Panc1 (cell line): ENCODE measurements at places on chromosomes 13 and 19.

- DNase-seq, result no peak
These were observed 293.2 kb downstream of the EFNB2 start for GRCh38 chr13:106241974-106242953.

DNA sequence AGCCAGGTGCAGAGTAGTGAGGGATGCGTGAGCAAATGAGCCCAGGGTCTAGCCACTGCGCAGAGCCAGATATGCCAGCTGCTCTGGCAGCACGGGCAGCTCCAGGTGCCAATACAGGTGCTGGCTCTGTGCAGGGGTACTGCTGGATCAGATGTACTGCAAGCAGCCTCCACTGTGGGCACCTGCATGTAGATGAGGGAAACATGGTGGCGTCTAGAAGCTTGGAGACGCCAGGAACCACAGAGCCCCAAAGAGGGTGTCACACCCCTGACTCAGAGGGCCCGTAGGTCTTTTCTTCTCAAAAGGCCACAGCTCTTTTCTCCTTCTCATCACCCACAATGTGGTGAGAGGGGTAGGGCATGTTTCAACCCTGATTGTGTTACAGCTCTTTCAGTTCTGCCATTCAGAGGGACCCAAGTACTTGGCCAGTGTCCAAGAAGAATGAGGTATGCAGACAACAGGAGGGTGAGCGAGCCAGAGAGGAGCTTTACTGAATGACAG, 244.4 kb upstream of the SLITRK1 start:
- no peak for DNase-seq

DNA sequence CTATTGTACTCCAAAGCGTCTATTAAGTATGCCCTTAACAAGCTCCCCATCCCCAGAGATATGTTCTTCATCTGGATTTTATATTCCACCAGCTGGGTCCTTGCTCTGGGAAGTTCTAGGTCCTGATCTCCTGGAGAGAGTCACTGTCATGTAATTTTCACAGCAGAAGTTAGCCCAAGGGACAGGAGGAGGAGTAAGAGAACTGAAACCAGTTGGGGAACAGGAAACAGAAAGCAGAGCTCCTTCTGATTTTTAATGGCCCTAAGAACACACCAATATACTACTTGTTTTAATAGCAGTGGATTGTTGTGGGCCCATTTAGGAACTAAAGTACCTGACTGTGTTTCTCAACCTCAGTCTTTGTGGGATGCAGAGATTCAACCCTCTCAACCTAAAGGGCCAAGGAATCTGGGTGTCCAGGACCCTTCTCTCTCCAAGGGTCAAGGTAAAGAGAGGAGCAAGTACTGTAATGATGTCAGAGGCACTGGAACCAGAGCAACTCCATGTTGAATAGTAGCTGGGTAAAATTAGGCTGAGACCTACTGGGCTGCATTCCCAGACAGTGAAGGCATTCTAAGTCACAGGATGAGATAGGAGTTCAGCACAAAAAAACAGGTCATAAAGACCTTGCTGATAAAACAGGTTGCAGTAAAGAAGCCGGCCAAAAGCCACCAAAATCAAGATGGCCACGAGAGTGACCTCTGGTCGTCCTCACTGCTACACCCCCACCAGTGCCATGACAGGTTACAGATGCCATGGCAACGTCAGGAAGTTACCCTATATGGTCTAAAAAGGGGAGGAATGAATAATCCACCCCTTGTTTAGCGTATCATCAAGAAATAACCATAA, 8.1 kb upstream of the FPR3 start:
- no peak for DNase-seq

DNA sequence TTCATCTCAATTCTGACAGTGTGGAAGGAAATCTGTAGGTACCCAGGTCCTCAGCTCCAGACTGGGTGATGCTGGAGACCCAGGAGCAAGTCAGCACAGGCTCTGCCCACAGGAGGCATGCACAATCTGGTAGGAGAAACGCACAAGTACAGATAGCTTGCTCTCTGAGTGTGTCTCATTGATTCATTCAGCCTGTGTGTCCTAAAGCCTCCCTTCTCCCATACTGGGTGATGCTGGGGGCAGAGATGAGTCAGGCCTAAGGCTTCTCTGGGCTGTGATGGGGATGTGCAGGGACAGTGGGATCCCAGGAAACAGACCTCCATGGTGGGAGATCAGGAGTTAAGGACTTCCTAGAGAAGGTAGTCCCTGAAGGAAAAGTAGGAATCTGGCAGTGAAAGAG, 6.8 kb downstream of the ZNF526 start:
- DNase-seq, result no peak

DNA sequence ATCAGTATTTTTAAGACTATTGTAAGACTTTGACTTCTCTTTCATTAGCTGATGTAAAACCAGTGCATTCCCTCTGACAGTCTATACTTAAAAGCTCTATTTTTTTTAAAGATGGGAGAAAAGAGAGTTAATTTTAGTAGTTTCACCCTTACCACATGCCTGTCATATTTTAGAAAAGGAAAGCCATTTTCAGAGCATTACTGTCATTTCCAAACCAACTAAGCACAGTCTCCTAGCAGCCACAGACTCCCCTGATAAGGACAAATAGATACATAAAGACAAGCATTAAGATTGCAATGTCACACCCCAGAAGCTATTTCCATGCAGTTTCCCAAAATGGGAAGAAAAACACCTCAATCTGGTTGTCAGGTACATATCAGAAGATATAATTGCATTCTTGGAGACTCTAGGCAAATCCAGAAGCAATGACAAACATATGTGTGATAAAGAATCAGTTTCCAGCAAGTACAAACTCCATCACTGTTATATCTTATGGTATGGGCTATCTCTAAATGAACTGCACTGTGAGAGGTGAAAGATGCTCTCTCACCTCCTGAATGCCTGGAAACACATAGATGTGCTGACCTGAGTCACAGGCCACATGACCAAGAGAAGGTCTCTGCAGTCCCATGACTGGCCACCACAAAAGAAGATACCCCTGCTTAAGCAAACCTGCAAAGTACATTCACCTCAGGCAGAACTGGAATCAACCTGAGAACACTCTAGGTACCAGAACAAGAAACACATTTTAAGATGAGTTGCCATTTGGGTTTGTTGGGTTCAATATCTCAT, 303.3 kb downstream of the POU4F1 start:
- DNase-seq, result no peak

DNA sequence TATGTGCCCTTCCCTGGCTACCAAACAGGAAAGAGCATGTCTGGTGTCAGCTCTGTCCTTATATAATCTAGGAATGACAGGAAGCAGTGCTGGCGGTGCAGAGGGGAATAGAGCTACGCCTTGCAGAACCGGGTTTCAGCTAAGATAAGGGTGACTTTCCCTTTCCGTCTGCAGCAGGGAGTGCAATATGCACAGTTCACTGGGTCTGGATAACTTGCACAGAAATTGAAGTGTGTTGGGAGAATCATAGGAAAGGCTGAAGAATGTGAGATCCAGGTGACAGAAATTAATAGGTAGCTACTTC, 90.0 kb upstream of the TSHZ3 start:
- no peak for DNase-seq

DNA sequence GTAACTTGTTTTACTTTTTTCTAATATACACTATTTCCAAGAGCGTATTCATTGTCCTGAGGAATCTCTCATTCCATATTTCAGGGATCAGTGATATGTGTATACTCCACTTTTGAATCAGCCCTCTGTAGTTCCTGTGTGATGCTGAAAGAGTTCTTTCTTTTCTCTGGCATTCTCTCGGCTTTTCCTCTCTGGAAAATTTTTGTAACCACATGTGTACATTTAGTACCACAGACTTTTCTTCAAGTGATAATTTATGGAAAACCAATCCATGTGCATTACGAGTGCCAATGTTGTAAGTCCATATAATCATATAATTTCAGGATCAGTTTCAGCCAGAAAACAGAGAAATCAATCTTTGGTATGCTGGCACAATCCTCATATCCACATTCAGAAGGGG, 102.2 kb upstream of the MBNL2 start:
- no peak for DNase-seq

DNA sequence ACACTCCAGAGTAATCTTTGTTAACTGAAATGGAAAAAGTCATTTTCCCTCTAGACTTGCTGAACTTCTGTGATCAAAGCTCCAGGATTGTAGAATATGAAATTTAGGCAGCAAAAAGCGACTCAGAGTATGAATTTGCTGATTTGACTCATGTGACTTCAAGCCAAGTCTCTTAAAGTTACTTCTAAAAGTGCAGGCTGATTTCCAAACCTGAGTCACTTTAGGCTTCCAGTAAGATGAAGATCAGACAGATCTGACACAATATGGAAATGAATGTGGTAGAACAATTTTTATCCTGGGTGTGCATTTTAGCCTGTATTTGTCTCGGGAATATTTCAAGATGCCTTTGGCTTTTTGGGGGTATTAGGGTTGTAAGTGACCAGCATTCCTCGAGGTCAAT, 151.0 kb upstream of the TMTC4 start:
- no peak for DNase-seq

DNA sequence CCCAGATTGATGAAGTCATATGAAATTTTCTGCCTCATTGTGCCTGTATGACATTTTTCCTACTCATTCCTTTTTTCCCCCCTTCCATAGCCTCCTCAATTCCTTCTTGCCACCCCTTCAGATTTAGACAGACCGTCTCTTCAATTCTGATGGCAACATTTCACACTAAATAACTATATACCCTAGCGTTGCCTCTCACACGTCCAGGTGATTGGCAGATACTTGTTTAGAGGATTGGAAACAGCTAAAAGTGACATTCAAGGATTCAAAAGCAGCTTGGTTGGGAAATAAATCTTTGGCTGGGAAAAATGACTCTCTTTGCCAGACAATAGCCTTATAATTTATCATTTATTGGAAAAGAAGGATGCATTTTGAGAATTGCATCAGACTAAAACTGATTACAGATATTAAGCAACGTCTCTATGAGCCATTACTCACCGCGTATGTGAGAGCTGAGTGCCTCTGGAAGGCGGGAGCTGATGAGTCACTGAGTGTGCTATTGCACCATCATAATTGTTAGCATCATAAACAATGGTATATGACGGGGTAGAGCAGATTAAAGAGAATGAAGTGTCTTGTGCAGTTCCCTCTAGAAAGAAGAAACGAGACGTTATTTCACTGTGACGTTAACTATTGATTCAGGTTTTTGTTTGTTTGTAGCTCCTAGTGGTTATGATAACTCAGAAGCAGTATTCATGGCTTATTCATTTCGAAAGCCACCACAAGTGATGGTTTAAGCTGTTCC, 61.1 kb upstream of the FAM216B start:
- DNase-seq, result peak; percentile 22

GRCh38 chr19:18385675-18386542, at the start of gene GDF15:
GDF15 (plus strand) TSS chr19:18386158; CDS start chr19:18386190, 32 bp downstream.
- no peak for DNase-seq

GRCh38 chr13:30577401-30577852, 40.3 kb upstream of the USPL1 start:
- no peak for DNase-seq

DNA sequence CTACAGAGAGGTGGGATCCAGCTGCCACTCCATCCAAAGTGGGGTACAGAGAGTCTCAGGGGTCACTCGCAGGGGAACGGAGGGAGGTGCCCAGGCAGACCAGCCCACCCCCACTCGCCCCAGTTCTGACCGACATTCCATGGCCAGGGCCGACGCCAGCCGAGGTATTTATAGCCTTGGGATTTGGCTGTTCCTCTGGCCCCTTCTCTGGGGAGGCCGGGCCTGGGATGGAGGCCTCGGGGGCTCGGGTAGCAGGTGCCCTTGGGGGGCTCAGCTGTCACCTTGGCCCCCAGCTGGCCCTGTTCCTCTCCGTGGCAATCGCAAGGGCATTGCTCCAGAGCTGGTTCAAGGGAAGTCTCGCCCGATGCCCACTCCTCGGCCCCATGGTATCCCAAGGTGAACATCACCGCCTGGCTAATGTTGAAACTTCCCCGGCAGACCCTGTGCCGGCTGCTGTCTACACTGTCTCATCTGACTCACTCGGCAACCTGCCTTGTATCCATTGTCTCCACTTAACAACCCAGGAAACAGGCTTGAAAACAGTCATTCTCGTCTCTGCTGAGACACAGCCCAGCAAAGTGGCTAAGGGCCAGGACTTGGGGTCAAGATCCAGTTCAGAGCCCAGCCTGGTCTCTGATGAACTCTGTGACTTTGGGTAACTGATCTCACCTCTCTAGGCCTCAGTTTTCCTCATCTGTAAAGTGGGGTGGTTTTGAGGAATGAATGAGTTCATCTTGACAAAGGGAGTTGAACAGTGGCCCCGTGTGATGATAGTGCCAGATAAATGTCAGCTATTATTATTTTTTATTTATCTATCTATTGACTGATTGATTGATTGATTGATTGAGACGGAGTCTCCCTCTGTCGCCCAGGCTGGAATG, 9.7 kb downstream of the PRKACA start:
- DNase-seq, result no peak

DNA sequence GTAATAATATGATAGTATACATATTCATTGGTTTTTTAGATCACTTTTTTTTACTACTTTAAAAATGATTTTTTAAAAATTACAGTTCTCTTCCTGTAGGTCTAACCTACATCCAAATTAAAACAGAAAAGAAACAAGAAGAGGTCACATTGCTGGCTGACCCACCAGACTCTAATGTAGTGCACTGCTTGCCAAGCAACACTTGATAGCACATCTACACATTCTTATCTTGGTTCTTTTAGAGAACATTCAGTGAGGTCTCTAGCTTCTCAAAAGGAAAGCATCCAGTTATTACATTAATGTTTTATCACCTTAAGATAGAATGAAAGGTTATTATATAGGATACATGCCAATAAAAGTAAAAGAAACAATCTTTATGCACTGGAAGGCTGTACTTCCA, 35.6 kb downstream of the NDFIP2 start:
- no peak for DNase-seq

- DNase-seq, result no peak
These were observed 21.7 kb downstream of the MAU2 start for GRCh38 chr19:19342086-19343015.

GRCh38 chr19:15220833-15221232, 11.4 kb downstream of the EPHX3 start:
- no peak for DNase-seq

DNA sequence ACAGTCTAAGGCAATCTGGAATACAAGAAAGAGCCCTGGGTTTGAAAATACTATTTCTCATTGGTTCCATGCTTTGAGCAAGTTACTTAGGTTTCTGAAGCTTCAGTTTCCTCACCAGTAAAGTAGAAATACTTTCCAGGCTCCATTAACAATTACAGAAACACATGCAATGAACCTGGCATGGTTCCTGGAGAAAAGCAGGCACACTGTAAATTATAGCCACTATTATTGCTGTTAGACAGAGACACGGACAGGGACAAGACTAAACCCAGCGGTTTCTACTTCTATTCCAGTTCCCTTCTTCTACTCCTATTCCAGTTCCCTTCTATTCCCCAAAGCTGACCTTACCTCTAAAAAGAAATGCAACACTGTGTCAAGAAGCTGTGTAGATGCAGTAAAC, 41.2 kb downstream of the MIPEP start:
- DNase-seq, result no peak
